Activated naive CD4-positive, alpha-beta T cell (primary cell): ENCODE measurements at places on chromosomes 7 and 10.

GRCh38 chr10:133011882-133012281, 69.5 kb upstream of the CFAP46 start:
- no peak for DNase-seq

DNA sequence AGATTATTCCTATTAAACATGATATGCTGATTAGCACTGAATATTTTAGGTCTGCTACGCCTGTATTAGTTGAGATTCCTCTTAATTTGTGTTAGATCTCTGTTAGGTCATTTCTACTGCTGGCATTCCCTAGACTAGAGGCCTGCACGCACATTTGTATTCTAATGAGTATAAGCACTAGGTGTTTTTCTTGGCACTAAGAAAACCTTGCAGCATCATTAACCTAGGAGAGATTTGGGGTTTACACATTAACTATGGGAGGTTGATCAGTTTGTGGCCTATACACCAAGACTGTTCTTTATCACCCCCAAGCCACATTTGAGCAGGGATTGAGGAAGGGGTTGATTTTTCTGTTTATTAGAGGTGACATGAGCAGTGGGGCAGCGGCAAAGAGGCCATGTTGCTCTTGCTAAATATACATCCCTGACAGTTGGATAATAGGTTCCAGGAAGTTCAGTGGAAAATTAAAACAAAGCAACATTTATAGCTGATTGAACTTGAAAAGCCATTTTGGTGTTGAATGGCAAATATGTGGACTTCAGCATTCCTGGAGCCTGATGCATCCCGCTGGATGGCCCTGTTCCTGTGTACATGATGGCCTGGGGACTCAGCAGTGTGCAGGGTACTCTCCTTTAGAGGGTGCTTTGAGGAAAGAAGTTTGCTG, 65.2 kb downstream of the GBF1 start:
- no peak for DNase-seq

- no peak for DNase-seq
Measured at GRCh38 chr7:32618987-32619386, 123.7 kb downstream of the AVL9 start.

- no peak for DNase-seq
Measured at GRCh38 chr10:314871-315270, 179.6 kb downstream of the ZMYND11 start.

DNA sequence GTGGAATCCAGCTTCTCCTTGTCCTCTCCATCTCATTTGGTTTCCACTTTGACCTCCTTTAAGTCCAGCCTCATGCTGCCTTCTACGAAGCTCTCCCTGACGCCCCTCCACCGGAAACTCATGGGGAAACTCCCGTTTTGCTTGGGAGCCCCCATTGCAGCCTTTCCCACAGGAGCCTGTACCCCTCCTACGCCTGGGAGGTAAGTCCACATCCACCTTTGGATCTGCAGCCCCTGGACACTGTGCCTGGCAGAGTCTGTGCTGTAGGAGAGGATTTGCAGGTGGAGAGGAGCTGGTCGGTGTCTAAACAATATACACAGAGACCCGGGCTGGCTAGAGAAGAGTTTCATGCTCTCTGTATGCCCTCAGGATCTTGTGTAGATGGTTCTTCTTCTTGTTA, 296.1 kb downstream of the GLRX3 start:
- DNase-seq: no peak

GRCh38 chr10:14022954-14023672, 307.6 kb downstream of the FRMD4A start:
- DNase-seq: no peak

DNA sequence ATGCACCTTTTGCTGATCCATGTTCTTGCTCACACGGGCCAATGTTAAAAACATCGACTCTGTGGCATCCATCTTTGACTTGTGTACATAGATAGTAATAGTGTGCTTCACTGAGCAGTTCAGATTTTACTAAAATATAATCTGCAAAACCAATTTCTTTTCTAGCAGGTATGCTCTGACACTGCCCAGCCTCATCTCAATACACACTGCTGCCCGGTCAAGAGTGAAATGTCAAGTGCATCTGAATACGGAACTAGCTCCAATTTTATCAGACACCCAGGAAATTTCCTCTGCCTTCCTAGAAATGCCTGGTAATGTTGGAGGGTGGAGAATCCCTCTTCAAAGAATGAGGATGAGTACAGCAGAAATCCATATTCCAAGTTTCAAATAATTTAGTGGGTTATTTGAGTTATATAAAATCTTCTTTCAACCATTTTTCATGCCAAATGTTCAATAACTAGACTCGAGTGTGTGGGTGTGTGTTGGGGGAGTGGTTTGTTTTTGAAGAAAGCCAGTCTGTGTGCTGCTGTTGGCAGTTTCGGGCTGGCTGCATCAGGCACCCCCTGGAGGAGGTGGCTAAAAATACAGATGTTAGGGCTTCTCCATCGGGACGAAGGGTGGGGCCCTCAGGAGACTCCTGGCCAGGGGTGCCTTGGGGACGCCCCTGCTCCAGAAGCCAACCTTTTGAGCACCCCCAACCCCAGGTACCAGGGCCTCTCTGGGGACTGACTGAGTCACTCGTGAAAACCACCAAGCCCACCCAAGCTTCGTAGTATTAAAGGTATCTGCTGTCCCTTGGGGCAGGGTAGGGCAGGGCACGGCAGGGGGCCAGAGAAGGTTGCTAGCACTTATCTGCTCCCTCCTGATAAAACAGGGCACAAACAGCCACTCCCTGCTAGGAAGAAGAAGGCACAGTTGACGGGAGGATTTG, 15.4 kb downstream of the CTBP2 start:
- no peak for DNase-seq

- DNase-seq: no peak
Measured at GRCh38 chr10:113086282-113086681, 136.2 kb downstream of the TCF7L2 start.

GRCh38 chr10:11261687-11262493, 244.2 kb downstream of the CELF2 start:
- no peak for DNase-seq

DNA sequence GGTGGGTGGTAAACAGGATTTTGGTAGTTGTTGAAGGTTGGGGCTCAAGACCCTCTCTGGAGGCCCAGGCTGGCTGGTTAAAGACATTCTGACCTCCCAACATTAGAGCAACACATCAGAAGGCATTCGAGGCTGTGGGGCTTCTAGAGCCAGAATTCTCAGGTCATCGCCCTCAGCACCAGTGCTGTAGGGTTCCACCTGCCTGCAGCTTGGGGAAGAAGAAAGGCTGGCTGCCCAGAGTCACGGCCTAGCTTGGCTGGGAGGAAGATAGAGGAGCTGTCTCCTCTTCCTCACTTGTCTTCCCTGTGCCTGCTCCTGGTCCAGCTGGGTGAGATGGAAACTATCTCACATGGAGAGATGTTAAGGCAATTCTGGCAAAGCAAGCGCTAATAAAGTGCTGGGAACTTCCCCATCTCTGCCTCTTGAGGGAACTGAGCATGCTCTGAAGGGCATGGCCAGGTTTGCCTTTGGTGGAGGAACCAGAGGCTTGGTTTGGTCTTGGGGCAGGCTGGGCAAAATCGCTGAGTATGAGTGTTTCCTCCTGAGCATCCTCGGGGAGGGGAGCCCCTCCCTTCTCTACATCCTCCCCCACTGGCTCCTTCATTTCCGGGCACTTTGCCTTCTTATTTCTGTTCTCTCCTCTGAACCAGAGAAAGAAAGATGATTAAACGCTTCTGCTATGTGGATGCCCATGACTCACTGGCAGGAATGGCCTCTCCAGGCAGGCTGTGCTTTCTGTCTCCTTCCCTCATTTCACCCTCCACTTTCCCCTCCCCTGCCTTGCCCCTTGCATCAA, 509.0 kb upstream of the PODXL start:
- DNase-seq: no peak

GRCh38 chr10:9060314-9060713, 1005.8 kb downstream of the GATA3 start:
- no peak for DNase-seq

- no peak for DNase-seq
Measured at GRCh38 chr7:107996072-107996882, 6.7 kb downstream of the LAMB1 start.

DNA sequence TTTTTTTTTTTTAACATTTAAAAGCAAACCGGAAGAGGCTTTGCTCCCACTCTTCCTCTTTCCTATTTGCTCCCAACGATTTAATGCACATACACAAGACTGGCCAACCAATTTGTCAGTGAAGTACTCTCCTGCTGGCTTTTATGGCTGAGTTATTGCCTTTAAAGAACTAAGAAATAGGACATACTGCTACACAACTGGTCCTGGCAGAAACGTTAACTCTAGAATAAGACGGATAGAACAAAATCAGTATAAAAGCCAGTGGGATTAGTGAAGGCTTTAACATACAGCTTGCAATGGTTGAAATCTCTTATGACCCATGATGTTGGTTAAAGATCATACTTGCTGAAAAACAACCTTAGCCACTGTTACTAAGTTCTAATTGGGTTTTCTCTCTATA, 47.2 kb downstream of the PDE1C start:
- DNase-seq: no peak

DNA sequence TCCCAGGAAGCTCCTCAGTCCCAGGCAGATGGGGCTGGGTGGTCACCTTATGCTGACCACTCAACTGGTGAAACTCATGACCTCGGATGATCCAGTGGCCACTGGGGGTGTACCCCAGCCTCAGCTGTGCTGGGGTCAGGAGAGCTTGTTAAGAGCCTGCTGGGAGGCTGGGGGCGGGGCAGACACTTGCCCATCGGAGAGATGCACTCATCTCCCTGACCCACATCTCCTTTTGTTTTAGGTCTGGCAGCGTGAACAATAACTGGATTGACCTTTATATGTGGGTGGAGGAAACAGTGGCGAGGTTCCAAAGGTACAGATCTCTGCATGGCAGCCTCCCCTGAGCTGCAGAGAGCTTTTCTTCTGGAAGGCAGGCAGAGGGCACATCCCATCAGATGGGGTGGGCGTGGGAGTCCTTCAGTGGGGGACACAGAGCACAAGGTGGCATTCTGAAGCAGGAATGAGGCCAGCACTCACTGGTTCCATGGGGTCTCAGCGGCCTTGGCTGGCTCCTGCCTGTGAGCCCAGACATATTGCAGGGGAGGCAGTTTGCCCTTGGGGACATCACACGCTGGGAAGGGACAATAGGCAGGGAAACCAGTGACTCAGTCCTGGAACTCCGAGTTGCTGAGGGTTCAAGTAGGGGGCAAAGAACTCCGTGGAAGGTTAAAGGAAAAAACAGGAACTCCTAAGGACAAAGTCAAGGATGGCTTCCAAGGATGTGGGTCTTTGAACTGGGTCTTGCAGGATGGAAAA, 5.2 kb downstream of the ANTXRL start:
- no peak for DNase-seq

GRCh38 chr7:79652619-79653018, 199.2 kb upstream of the MAGI2 start:
- DNase-seq: no peak

GRCh38 chr10:43594944-43595589, 11.2 kb upstream of the ZNF485 start:
- no peak for DNase-seq

DNA sequence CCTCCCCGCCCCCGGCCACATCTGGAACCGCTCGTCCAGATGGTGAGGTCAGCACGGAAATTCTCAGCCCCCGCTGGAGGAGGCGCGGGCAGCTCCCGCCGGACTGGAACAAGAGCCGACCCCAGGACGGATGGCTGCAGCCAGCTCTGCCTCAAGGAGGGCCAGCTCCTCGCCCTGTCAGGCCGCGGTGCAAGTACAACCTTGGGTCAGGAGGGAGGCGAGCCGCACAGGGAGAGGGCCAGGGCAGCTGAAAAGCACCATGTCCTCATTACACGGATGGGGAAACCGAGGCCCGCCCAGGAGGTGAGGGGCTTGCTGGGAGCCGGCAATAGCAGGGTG, 3.8 kb upstream of the GRIFIN start:
- DNase-seq: no peak

- DNase-seq: no peak
Measured at GRCh38 chr7:156151078-156151477, 338.8 kb upstream of the SHH start.

DNA sequence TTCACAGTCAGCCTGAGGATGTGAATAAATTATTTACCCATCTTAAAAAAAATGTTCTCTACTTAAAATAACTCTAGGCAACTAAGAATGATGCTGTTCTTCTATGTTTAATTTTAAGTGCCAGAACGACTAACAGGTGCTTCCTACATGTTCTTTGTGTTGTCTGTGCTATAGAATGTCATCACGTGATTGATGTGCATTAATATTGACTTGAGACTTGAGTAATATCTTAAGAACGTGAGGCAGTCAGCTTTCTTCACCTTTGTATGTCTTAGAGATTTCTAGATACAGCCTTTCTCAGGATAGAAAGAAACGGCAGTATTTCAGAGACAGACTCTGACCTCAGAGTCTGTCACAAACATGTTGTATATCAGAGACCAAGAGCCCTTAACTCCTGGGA, 274.6 kb downstream of the KCND2 start:
- DNase-seq: no peak

DNA sequence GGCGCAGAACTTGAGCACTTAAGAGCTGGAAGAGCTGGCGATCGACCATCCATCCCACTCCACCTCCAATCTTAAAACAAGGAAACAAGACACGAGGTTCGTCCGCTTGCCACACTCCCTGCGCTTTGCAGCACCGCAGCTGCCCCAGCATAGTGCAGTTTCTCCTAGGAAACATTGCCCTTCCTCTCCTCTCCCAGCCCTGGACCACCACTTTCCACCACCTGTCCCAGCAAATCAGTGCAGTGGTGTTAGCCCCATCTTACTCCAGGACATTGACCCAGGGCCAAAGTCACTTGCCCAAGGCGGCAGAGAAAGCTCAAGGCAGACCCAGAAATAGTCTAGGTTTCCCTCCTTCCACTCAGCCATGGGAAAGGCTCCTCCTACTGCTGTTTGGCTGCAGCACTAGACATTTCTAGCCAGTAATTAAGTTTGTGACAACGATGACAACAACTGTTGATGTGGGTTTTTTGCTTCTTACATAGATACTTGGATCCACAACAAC, 1.5 kb upstream of the PARD3 start:
- no peak for DNase-seq

DNA sequence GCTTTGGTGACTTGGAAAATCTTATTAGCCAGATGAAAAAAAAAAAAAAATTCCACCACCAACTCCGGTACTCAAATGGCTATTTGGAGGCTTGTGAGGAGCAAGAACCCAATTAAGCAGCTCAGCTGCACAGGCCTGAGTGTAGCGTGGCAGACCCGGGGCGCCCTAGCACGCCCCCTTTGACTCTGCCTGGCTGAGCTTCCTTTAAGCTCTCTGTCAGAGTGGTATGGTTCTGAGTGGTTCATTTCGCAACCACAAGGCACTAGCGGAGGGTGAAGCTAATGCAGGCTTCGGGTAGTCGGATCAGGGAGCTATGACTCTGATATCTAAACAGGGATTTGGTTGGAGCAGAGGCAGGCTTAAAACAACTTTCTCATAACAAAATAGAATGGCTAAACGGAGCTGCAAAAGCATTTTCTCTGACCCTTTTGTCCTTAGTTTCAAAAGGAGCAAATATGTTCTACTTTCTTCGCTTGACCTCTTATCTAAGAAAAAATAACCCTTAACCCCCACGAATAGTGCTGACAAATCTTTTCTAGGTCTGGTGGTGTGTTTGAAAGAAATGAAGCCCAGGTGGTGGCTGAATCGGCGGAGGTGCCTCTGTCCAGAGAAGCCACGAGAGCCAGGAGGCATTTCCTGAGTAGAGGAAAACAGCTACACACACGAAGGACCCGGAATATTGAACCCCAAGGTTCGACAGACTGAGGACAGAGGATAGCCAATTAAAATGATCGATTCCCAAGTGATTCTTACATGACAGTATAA, 285.4 kb upstream of the GLI3 start:
- DNase-seq: no peak

- DNase-seq: no peak
Measured at GRCh38 chr7:107946881-107947280, 55.9 kb downstream of the DLD start.
